ENCODE measurements at places on chromosomes 4 and X.

DNA sequence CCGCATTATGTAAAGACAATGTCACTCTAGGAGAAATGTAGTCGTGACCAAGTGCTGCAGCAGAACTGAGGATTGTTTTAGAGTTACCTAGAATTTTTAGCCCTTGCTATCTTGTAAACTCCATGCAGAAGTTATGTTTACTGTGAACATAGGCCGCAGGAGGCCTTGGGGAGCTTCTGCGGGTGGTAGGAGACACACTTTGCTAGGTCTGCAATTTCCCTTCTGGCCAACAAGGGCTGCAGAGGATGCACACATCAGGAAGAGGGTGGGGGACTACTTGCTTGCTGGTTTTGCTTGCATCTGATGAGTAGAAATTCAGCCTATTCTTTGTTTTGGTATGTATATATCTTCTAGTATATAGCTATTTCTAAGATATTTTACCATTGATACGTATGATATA is 23.1 kb downstream of the BANK1 start:
- no peak for DNase-seq

DNA sequence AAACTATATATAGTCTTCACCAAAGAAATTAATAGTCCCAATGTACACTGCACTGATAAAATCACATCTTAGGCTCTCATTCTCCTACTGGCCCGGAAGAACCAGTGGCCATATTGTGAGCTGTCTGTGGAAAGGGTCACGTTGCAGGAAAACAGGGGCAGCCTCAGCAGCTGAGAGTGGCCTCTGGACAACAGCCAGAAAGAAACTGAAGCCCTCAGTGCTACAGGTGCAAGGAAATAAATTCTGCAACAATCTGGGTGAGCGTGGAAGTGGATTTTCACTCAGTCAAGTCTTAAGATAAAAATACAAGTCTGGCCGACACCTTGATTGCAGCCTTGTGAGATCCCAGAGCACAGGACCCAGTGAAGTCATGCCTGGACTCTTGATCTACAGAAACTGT is 3.2 kb upstream of the SLC25A14 start:
- DNase-seq, result no peak

DNA sequence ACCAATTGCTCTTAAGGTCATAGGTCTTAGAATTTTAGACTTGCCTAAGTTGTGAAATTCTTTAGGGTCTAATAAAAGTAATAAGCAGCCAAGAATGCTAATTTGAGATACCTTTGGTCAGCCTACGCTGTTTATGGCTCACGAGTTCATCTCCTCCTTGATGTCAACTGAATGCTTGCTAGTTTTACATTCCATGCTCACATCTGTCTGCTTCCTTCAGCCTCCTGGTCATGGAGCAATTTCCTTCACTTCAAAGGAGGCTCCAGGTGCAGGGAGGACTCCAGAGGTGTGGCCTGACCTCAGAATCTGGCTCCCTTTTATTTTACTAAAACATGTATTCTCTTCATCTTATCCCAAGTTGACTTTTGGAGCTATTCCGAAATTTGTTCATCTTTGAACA is 23.3 kb upstream of the LNX1 start:
- no peak for DNase-seq

GRCh38 chr4:107497054-107497453 is 223.0 kb downstream of the PAPSS1 start:
- DNase-seq, result no peak

DNA sequence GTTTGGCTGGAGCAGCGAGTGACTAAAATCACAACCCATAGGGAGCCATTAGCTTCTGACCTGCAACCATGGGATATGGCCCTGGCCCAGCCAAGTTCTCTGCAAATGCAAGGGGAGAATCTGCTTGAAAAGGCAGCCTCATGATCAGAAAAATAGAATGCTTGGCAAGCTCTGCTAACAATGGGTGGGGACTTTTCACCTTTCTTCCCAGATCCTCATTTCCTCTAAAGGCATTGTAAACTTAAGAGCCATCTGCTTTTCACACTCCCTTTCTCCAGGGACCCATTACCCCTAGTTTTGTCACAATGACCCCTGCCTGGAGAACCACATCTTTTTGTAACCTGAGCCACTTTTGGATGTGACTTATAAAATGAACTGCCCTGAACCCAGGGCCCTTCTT is 104.3 kb downstream of the PARM1 start:
- no peak for DNase-seq
